ENCODE measurements at places on chromosomes 11 and 22. TPM values are rescaled to one million over a fixed set of nuclear protein-coding genes. Genes with fewer than 3 reads are reported as not detected.

LINC01488 gene
- not detected for total RNA-seq

LRRC10B gene
- total RNA-seq: not detected

RASGRP2 gene
- total RNA-seq: 4.4 TPM

TRIM49 gene
- total RNA-seq: not detected

CWF19L2 gene
- total RNA-seq: 4.6 TPM

OR8D4 gene
- total RNA-seq: not detected

SMCO4 gene
- total RNA-seq: 5.3 TPM

MISFA gene
- not detected for total RNA-seq

ZNRF3 gene
- 5.9 TPM for total RNA-seq

GLB1L3 gene
- not detected for total RNA-seq

DDI1 gene
- not detected for total RNA-seq

BCO2 gene
- total RNA-seq: 10.5 TPM

CNTN5 gene
- total RNA-seq: not detected

CEP57 gene
- 49.8 TPM for total RNA-seq

BDNF gene
- total RNA-seq: 15.6 TPM

GRM5 gene
- total RNA-seq: 0.08 TPM

LIF gene
- total RNA-seq: 52.8 TPM

TMEM126A gene
- 42.4 TPM for total RNA-seq

LARGE2 gene
- total RNA-seq: 0.24 TPM

TMEM86A gene
- 1.2 TPM for total RNA-seq

PATE4 gene
- not detected for total RNA-seq

PRAME gene
- total RNA-seq: not detected

TEX54 gene
- total RNA-seq: not detected

C1QTNF5 gene
- total RNA-seq: 11.9 TPM

OR2AG2 gene
- total RNA-seq: not detected

SYT9 gene
- total RNA-seq: not detected

OR5A1 gene
- total RNA-seq: not detected

C11orf65 gene
- total RNA-seq: 1.0 TPM

MS4A14 gene
- total RNA-seq: not detected

BIK gene
- not detected for total RNA-seq

TRIM64C gene
- total RNA-seq: not detected

OR51E2 gene
- total RNA-seq: not detected

ARCN1 gene
- total RNA-seq: 164 TPM

AGBL2 gene
- total RNA-seq: 0.78 TPM

MMP12 gene
- total RNA-seq: not detected

STK33 gene
- total RNA-seq: 2.8 TPM

NLRP14 gene
- under 0.01 TPM for total RNA-seq

APOA5 gene
- total RNA-seq: not detected

NAALAD2 gene
- 1.7 TPM for total RNA-seq

RFPL2 gene
- not detected for total RNA-seq

TTLL1 gene
- total RNA-seq: 8.4 TPM

RNF215 gene
- 23.7 TPM for total RNA-seq

MAP6 gene
- total RNA-seq: 0.72 TPM

GRIK4 gene
- total RNA-seq: not detected

TREH gene
- not detected for total RNA-seq

SHISAL1 gene
- not detected for total RNA-seq

All from epithelial cell of alveolus of lung (primary cell).